NCI-H526 treated with DMSO at 0.1 percent for 48 hours (cell line): ENCODE measurements at places on chromosomes 5 and 9.

DNA sequence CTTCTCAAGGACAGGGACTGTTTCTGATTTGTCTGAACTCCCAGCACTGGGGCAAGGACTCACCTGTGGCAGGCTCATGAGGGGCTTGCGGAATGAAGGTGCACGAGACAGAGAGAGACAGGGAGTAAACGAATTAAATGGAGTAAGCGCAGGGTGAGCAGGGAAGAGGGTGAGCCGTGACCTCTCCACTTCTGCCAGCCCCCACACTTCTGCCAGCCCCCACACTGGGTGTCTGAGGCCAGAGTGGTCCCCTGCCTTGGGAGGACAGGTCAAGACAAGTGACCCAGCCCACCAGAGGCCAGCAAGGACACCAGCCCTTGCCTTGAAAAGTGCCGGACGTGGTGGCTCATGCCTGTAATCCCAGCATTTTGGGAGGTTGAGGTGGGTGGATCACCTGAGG, 37.2 kb downstream of the DAB2IP start:
- no peak for DNase-seq

GRCh38 chr9:129094387-129095169, 13.7 kb downstream of the DOLPP1 start:
- no peak for DNase-seq

DNA sequence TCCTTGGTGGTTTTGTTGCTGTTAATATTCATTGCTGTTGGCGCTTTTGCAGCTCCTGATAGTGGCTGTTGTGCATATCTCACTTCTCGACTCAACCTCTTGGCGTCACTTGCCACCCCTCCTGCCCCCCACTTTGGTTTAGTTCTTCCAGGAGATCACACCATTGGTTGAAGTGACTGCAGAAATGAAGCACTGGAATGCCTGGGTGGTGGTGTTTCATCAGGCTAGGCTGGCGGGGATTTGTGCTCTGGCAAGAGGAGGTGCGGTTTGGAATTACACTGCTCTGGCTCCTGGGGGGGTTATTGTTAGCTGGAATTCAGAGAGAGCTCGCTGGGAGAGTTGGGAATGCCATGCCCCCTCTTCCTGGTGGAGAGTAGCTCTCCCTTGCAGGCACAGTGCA, 11.5 kb downstream of the PRRC2B start:
- no peak for DNase-seq

- no peak for DNase-seq
Observed at GRCh38 chr9:79185866-79186265, 385.9 kb upstream of the TLE4 start.

DNA sequence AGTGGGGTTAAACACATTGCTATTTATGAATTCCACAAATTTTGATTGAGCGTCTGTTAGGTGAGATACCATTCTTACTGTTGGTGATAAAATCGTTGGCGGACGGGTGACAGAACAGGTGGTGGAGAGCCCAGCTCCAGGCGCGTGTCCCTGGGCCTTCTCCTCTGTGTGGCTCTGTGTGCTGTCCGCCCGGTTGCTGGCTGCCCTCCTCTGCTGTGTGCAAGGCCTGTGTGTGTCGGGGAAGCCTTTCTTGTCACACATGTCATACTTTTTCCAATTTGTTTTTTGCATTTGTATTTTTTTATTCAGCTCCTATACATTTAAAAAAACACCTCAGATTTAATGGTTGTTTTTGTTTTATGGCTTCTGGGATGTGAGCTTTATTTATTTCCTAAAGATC, 33.9 kb downstream of the TENT4A start:
- DNase-seq: no peak

GRCh38 chr5:103294906-103295305, 36.3 kb downstream of the MACIR start:
- no peak for DNase-seq

GRCh38 chr9:79885093-79885857, 313.5 kb downstream of the TLE4 start:
- DNase-seq: no peak

DNA sequence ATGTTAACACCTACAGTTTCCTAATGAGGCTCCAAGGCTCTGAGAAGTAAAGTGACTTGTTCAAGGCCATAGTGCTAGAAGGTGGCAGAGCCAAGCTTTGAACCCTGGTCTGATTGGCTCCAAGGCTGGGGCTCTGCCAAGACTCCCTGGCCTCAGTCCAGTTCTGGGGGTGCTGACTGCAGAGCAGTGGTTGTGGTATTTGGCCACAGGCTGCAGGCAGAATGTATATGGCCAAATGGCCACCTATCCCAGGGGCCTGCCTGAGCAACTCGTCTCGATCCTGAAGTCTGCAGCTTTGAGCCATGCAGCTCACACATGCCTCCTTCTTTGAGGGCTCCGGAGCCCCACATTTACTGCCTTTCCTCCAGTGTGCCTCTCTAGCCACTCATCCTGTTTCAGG, 9.7 kb upstream of the NEK6 start:
- no peak for DNase-seq

GRCh38 chr9:36622121-36622520, 49.4 kb downstream of the MELK start:
- no peak for DNase-seq

- no peak for DNase-seq
Observed at GRCh38 chr5:118554981-118555380, 433.4 kb downstream of the DTWD2 start.

DNA sequence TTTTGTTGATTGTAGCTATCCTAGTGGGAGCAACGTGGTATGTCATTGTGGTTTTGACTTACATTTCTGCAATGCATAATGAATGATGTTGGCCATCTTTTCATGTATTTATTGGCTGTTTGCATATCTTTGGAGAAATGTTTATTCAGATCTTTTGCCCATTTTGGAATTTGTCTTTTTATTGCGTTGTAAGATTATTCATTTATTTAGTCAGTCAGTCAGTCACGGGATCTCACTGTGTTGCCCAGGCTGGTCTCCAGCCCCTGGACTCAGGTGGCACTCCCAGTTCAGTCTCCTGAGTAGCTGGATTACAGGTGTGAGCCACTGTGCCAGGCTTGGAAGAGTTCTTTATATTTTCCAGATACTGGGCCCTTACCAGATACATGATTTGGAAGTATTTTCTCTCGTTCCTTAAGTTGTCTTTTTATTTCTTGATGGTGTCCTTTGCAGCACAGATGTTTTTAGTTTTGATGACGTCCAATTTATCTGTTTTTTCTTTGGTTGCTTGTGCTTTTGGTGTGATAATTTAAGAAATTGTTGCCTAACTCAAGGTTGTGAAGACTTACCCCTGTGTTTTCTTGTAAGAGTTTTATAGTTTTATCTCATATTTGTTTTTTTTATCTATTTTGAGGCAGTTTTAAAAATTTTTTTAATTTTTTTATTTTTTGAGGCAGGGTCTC, 67.1 kb downstream of the EHMT1 start:
- DNase-seq: no peak

DNA sequence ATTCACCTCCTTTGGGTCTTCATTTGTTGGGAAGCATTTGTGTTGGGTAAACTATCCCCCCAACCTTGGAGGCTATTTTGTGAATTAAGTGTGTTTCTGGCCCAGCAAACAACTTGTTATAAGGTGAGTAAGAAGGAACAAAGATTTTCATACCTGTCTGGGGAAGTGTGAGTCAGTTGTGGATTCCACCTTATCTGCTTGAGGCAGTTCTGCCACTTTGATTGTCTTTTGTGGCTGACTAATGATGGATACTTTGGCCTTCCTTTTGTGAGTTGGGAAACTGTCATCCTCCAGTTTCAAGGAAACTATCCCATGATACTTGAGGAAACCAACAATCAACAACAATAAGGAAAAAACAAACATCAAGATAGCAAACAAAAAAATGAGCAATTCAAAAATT, 24.6 kb upstream of the CER1 start:
- DNase-seq: no peak

DNA sequence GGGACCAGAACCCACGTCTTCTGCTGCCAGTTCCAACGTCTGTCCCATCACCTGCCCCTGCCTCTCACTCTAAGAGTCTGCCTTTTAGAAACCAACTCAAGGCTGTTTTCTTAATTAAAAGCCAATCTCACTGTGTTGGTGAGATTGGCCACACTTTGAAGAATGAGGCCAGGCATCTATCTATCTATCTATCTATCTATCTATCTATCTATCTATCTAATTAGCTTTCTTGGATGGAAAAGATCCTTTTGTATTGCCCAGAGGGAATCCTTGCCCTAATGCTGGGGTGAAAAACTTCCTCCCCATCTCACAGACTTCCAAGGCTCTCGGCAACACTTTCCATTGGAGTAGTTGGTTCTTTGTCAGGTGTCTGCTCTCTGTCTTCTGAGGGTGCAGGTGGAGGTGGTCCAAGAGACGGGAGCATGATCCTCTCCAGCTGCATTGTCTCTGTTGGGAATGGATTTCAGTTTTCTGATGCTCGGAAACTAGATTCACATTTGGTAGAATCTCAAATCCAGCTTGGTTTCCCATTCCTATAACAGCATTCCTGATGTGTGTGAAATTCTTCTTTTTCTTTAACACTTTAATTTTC, 57.9 kb downstream of the GALNT12 start:
- DNase-seq: no peak

DNA sequence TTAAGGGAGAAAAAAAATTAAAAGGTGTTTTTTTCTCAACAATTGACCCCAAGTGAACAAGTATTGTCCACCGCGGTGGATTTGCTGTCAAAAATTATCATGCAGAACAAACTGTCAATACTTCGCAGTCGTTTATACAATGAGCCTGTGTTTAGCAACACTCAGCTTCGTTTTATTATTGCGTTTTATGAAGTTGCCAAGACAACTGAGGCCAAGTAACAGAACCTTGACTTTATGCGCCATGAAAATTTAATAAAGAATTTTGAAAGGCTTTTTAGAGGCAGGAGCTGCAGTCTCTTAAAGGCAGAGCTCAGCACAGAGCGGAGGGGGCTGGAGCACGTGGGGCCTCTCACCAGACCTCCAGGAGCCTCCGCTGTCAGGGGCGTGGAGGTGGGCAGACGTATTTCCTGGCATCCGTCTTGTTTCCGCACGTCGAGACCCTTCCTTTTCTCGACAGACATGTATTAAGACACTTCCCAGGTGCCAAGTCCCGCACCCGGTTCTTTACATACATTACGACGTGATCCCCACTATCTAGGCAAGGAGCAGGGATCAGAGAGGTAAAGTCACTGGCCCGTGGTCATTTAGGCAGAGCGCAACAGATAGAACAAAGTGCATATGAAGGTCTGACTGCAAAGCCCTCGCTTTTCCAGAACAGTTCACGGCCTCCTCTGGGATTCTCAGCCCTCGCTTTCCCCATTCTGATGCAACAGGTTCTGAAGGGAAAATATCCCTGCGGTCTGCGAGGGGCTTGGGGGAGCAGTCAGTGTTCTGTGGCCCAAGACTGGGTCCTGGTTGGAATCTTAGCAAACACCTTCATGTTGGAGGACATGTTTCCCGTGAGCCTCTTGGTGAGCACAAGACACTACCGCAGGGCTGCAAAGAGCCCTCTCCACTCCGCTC, 164.4 kb downstream of the DAB2IP start:
- DNase-seq: no peak

DNA sequence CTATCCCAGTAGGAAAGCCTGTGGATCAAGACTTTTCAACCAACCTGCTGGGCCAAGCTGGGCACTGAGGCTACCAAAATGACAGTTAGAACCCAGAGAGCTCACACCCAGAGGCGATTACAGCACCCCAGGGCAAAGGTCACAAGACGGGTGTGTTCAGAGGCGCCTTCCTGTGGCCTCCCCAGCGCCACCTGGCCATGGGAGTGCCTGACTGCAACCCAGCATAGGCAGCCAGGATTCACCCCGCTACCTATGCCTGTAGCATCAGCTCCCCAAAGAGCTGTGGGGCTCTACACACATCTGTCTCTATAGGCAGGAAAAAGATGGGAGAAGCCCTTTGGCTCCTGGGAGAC, 33.5 kb downstream of the PDGFRB start:
- no peak for DNase-seq

DNA sequence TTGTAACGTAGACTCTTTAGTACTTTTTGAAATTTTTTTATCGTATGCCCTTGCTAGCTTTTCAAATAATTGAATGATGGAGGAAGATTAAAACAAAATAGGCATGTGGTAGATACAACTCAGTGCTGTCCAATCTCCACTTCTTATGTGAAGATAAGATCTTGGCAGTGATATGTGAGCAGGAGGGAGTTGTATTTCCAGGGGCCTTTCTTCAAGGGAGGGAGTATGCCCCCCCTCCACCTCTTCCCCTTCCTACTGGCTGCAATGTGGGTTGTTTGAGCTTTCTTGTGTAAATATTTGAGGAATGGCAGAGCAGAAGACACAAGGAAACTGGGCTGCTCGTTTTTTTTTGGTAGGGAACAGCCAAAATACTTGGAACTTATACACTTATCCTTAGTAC, 374.9 kb downstream of the PSAT1 start:
- DNase-seq: no peak

- DNase-seq: no peak
Observed at GRCh38 chr5:139387611-139388197, 2.0 kb downstream of the MZB1 start.

GRCh38 chr9:130995086-130996011, 13.6 kb upstream of the LAMC3 start:
- no peak for DNase-seq

DNA sequence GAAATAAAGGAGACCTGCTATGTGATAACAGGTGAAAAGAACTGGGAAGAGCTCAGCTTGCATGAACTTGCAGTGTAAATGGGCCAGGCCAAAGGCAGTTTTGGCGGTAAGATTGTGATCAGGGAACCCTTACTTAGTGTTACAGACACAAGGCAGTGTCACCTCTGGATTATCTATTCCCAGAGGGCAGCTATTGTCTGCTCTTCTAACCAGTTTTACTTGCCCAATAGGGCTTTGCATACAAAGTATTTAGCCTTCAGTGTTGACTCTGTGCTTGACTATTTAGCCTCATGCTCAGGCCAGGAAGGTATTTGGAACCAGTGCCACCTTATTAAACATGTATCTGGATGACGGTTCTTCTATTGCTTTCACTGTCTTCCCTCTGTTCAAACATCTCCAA, 38.3 kb downstream of the GDNF start:
- DNase-seq: no peak

- DNase-seq: no peak
Observed at GRCh38 chr9:134545543-134546245, 95.9 kb upstream of the COL5A1 start.

GRCh38 chr5:89545076-89545475, 662.1 kb upstream of the MEF2C start:
- no peak for DNase-seq

- no peak for DNase-seq
Observed at GRCh38 chr5:129271308-129271707, 176.8 kb downstream of the ISOC1 start.

DNA sequence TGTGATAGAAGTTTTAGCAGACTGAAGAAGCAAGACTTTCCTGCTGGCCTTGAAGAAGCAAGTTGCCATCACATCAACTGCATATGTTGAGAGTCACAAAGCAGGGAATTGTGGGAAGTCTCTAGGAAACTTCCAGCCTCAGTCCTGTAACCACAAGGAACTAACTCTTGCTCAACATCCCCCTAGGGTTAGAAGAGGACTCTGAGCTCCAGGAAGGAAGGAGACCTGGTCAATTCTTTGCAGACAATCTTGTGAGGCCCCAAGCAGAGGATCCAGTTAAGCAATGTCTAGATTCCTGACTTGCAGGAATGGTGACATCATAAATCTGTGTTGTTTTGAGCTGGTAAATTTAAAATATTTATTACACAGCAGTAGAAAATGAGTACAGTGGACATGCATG, 18.6 kb upstream of the ZNF366 start:
- DNase-seq: no peak
